ENCODE measurements at places on chromosomes 5 and 9.

- DNase-seq: no peak
Observed at GRCh38 chr5:116885825-116886224, 311.2 kb upstream of the SEMA6A start.

DNA sequence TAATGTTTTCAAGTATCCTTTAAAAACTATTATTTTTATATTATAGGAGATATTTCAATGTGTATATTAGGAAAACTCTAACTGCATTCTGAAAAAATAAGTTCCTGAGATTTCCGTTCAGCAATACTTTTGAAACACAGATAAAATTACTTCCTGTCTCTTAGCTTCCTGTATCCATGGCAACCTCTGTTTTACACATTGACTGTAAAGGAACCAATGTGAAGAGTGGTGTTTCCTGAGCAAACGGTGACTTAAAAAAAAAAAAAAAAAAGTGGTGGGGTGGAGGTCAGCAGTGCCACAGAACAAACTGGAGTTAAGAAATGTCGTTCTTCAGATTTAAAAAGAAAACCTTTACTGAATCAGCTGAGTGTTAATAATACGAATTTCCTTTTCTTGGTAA lies at the start of gene LRRC70:
Gene LRRC70 (plus strand): TSS at position 280 of the 400 bp plus-strand sequence. CDS start 620 bp downstream, outside the sequence.
- DNase-seq: peak; percentile 79

DNA sequence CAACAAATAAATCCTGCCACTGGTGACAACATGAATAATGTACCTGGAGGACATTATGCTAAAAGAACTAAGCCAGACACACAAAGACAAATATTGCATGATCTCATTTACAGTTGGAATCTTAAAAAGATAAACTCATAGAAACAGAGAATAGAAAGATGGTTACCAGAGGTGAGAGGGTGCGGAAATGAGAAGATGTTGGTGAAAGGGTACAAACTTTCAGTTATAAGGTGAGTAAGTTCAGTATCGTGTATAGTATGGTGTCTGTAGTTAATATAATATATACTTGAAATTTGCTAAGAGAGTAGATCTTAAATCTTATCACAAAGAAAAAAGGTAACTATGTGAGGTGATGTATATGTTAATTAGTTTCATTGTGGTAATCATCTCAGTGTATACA lies 63.3 kb downstream of the PRRC1 start:
- no peak for DNase-seq

- peak; percentile 32 for DNase-seq
Observed at GRCh38 chr9:131732636-131733289, 7.1 kb downstream of the RAPGEF1 start.

DNA sequence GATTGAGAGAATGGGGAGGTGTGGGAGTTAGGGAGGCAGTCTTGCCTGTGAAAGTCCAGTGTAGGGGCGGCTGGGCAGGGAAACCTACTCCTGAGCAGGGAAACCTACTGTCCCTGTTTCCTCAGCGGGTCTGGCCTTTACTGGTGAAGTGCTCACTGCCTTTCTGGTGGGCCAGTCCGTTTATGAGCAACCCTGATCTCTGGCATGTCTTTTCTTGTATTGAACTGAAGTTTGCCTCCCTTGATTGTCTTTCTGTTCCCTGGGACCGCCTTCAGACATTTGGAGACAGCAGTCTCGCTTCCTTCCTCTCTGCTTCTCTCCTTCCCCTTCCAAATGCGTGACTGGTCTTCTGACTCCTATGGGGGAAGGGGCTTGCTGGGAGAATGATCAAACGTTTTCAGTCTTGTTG lies 2.9 kb downstream of the SNX18 start:
- DNase-seq: peak; percentile 67

DNA sequence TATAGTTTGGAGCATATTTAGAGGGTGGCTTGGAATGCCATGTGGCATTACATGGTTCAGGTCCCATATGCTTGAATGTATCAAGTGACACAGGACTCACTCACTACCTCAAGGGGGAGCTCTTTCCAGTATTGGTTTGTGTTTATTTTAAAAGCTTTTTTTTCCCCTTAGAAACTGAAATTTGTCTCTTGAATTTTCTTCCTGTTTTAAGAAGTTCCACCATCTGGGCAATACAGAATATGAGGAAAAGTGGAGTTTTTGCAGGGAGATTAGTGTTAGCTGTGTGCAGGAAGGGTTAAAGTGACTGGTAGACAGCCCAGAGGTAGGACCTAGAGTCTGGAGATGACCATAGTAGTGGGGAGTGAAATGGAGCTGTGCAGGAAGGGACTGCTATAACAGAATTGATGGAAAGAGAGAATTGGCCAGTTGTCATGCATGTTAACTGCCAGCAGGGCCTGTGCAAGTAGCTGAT lies 36.6 kb downstream of the CTNNA1 start:
- DNase-seq: peak; percentile 50

DNA sequence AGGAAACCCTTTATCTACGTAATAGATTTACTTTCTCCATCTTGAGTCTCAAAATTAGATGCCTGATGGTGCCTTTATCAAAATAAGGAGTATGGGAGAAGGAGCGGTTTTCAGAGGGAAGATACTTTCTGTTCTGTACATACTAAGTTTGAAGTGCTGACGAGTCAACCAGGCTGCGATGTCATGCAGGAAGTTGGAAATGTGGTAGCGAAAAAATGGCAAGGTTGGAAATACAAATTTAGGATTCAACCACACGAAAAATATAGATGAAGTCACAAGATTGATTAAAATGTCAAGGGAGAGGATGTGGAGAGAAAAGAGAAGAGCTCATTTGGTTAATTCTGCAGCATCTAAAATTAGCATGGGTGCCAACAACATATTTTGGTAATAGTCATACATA lies 129.5 kb downstream of the FOXD1 start:
- no peak for DNase-seq

Measured in lung (tissue), 17 donors.